ENCODE measurements at places on chromosomes 11 and 22. TPM values are rescaled to one million over a fixed set of nuclear protein-coding genes. Genes with fewer than 3 reads are reported as not detected.

Gene SCGB1D1
- total RNA-seq, result not detected

Gene MRE11
- total RNA-seq, result 19.9 TPM

Gene OR4C6
- total RNA-seq, result not detected

Gene ABCC8
- total RNA-seq, result 11.8 TPM

Gene MMP7
- total RNA-seq, result 23.4 TPM

Gene CRYBB3
- 0.09 TPM for total RNA-seq

Gene PGGHG
- 8.6 TPM for total RNA-seq

Gene MPZL3
- total RNA-seq, result 0.25 TPM

Gene FBLN1
- total RNA-seq, result 59.9 TPM

Gene TTC9C
- 30.0 TPM for total RNA-seq

Gene TSPAN32
- not detected for total RNA-seq

Gene SAA4
- total RNA-seq, result not detected

Gene MN1
- total RNA-seq, result 3.2 TPM

Gene APOA5
- not detected for total RNA-seq

Gene LAYN
- 3.5 TPM for total RNA-seq

Gene APOBEC3H
- total RNA-seq, result 0.34 TPM

Gene TRIM51
- total RNA-seq, result not detected

Gene FAM181B
- total RNA-seq, result 0.03 TPM

Gene OR56B4
- not detected for total RNA-seq

Gene CARNS1
- total RNA-seq, result 0.12 TPM

Gene ANO3
- 0.03 TPM for total RNA-seq

Gene C22orf31
- total RNA-seq, result not detected

Gene PDGFD
- total RNA-seq, result 5.9 TPM

Gene CSNK1E
- 84.7 TPM for total RNA-seq

Gene TMEM86A
- total RNA-seq, result 0.27 TPM

Gene POU2F3
- not detected for total RNA-seq

Gene ACRV1
- total RNA-seq, result 0.12 TPM

Gene SLC25A45
- total RNA-seq, result 15.2 TPM

Gene OR4D5
- total RNA-seq, result not detected

Gene POU2AF2
- not detected for total RNA-seq

Gene MPZL2
- 0.08 TPM for total RNA-seq

Gene MUC6
- not detected for total RNA-seq

Gene GLYATL2
- 0.18 TPM for total RNA-seq

Gene ZNHIT2
- 21.9 TPM for total RNA-seq
